ENCODE measurements at places on chromosomes 5 and 9.

- no peak for DNase-seq
Observed at GRCh38 chr5:43802651-43803050, 199.7 kb downstream of the NNT start.

DNA sequence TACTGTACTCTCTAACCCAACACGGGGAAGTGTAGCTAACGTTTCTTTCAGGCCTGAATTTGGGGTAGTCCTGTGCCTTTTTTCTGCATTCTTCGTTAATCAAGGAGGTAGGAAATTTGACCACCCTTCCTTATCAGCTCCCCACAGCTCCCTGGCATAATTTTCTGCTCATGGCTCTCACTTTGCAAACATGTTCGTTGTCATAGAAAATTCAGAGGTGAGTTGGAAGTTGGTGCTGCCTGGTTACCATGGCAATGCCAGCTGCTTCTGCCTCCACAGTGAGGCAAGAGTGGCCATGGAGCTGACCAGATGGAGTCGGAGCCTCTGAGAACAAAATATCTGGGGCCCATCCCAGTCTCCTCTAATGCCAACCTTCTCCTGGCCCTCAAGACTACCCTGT, 116.6 kb upstream of the BOD1 start:
- DNase-seq = no peak

DNA sequence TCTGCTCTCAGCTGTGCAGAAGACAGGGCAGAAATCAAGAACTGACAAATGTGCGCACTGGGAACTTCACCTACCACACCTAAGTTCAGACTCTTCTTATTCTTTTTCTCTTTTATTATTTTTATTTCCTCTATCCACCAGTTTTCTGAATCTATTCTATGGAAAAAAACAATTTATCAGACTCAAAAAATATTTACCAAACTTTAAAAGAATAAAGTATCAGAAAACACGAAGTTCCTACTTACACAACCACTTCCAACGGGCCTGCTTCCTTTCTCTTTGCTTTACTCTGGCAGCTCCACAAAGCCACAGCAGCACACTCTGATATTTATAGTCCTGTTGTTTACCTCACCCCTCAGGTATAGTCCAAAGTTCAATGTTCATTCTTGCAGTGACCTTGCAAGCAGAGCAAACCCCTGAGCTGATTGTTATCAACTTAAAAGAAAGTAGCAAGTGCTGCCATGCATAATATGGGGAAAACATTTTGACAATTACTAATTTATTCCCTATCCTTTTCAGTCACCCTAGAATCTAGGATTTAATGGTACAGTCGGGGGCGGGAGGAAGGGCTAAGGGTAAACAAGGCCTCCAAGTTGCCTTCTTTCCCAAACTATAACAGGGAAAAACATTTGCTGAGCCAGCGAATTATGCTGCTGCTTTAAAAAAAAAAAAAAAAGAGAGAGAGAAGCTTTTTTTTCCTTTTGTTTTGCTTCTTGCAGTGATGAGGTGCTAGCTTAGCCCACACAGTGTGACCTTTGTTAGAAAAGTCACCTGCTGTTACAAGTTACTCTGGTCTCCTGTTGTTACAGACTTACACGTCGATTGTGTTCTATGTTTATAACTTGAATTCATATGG, at the start of gene SELENOP:
Gene SELENOP, minus strand, starts transcription at position 302 of the 856 bp plus-strand sequence. CDS start 3,539 bp downstream, outside the sequence.
- no peak for DNase-seq

GRCh38 chr9:133227242-133227860, 18.3 kb upstream of the OBP2B start:
- no peak for DNase-seq

GRCh38 chr5:151083081-151083676, 2.3 kb upstream of the TNIP1 start:
- no peak for DNase-seq

- DNase-seq = no peak
Observed at GRCh38 chr5:110625376-110625999, 101.0 kb downstream of the TMEM232 start.

DNA sequence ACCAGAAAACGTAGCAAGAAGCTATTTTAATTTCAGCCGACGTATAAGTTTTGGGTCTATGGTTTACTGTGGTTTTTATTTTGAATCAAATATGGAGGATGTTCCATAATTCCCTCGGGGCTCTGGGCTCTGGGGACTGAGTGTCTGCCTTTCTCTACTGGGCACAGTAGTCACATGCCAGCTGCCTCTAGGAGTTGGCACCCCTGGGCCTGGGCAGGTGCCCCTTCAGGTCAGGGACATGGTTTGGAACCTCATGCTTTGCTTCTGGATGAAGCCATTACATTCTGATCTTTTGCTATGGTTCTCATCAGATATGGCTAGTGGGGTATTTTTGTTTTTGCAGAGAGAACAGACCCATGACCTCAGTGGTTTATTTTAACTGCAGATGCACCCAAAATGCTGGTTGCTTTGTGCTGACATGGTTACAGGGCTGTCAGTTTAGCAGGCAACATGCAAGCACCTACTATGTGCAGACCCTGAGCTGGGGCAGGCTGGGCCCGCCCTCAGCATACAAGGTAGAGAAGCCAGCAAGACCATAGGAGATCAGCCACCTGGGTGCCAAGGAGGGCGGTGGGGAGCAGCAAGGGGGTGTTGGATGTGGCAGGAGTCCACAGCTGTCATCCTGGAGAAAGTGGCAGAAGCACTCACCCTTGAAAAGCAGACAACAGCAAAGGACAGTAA, 54.5 kb upstream of the PSD2 start:
- DNase-seq = no peak
